Stimulated activated CD8-positive, alpha-beta memory T cell treated with anti-CD3 and anti-CD28 coated beads, Interleukin-4, amount 100 ng/mL, for 1 hour (primary cell): ENCODE measurements at places on chromosomes 4 and X.

GRCh38 chr4:126705266-126705665, 927.5 kb upstream of the INTU start:
- DNase-seq, result no peak

DNA sequence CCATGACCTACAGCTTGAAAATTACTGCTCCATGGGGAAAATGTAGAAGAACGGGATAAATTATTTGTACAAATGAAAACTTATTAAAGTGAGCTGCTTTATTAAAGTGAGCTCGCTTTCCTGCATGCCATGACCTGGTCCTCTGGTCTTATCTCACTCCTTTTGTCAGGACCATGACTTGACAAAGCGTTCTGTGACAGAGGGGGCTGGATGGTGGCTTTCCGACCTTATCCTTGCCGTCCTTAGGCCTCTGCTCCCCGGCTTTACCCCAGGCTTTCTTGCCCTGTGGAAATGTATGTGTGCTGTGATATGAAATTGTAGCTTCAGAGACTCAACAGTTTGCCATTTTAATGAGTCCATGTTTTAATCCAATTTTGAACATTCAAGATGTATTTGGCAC, 44.0 kb upstream of the FBXW7 start:
- no peak for DNase-seq

DNA sequence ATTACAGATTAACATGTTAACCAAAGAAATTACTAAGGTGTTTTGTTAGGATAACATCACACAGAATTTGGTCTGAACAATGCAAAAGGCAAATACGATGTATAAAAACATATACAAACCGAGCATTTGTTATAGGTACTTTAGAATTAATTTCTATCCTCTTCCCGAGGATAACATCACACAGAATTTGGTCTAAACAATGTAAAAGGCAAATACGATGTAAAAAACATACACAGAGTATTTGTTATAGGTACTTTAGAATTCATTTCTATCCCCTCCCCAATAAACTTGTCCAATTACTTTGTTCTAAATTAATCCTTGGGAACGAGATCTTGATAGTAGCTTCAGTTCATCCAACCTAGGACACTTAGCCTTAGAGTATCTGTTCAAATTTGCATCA, 7.6 kb downstream of the HNRNPDL start:
- no peak for DNase-seq

DNA sequence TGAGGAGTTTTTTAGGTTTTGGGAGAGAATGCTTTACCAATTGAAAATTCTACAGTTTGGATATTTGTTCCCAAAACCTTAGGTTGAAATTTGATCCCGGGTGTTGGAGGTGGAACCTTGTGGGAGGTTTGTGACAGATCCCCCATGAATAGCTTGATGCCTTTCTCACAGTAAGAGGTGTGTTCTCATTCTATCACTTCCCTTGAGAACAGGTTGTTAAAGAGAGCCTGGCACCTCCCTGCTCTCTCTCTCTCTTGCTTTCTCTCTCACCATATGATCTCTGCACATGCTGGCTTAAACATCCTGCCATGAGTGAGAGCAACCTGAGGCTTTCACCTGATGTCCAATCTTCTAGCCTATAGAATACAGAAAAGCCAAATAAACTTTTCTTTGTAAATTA, 1475.5 kb upstream of the AGA start:
- DNase-seq, result no peak

- no peak for DNase-seq
Measured at GRCh38 chr4:2931512-2932301, 31.5 kb downstream of the NOP14 start.

DNA sequence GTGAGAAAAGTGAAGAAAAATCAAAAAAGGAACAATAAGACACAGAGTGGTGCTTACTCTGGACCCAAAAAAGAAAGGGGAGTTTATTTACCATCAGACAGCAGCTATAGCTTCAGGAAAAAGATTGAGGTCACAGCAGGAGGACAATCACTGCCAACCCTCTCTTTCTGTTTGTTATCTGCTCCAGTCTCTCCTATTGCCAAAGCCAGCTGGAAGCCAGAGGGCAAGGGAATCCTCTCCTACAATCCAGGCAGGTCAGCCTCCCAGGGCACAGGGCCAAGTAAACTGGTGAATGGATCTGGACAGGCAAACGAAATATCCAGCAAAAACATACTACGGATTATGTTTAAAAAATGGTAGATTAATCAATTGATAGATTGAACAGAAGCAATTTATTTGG, 306.9 kb upstream of the SLIT2 start:
- DNase-seq, result no peak
